ENCODE measurements at places on chromosomes 3 and 15. TPM values are rescaled to one million over a fixed set of nuclear protein-coding genes. Genes with fewer than 3 reads are reported as not detected.

The NAALADL2 gene
- not detected for total RNA-seq

The TRH gene
- total RNA-seq = not detected

The MINAR1 gene
- total RNA-seq = 0.27 TPM

The REC114 gene
- total RNA-seq = not detected

The SMAD6 gene
- total RNA-seq = 0.37 TPM

The PIAS1 gene
- 87.3 TPM for total RNA-seq

The GALNT15 gene
- 0.10 TPM for total RNA-seq

The PPP1R14D gene
- total RNA-seq = not detected
